Stimulated activated CD8-positive, alpha-beta memory T cell treated with anti-CD3 and anti-CD28 coated beads, Interleukin-2, amount 100 ng/mL, for 1 hour (primary cell): ENCODE measurements at places on chromosomes 16 and 17.
A peak's percentile ranks its signal among the peaks of the same experiment; 100 is the strongest.

- DNase-seq = no peak
Observed at GRCh38 chr17:79159926-79160325, 85.3 kb downstream of the ENGASE start.

GRCh38 chr17:72691586-72691985, 400.9 kb downstream of the SLC39A11 start:
- no peak for DNase-seq

- no peak for DNase-seq
Observed at GRCh38 chr17:78585006-78585630, 7.9 kb upstream of the DNAH17 start.

GRCh38 chr17:45146592-45146889, 1.7 kb upstream of the HEXIM1 start:
- DNase-seq = no peak

DNA sequence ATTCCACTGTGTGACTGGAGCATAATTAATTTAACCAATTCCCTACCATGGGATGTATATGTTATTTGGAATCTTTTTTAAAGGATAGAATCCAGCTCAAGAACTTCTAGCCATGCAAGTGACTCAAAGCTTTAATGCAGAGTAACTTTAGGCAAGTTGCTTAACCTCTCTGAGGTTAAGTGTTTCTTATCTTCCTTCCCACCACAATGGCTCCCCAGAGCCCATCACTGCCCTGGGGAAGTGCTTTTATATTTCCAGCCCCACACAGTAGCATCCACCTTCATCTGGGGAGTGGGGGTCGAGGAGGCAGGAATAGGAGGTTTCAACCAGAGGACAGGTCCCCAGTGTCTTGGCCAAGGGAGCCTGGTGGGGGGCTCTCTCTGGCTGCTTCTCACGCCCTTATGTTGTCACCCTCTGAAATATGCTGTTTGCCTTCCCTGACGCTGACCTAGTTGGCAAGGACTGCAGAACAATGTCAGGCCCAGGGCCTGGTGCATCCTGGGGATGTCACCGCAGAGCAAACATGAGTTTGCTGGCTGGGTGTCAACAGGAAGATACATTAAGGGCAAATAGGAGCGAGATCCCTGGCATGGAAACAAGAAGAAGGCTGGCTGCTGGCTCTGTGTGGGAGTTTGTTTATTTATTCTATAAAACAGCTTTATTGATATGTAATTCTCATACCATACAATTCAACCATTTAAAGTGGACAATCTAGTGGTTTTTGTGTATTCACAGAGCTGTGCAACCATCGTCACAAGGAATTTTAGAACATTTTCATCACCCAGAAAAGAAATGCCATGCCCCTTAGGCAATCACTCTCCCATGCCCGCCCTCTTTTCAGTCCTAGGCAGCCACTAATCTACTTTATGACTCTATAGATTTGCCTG, 46.6 kb upstream of the WSB1 start:
- DNase-seq = no peak

DNA sequence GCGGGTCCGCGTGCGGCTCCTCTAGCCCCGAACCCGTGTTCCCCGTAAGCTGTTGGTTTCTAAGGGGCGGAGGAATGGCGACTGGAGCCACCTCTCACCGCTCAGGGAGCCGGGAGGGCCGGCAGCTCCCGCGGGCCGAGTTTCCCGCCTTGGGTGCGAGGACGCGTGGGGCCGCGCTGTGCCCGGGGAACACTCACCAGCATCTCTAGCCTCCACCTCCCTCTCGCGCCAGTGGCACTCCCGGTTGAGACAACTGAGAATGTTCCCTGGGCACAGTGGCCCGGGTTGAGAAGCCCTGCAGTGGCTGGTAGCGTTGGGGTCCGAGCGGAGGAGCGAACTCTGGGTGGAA, 560 bp downstream of the TELO2 start:
- DNase-seq = no peak

- DNase-seq = no peak
Observed at GRCh38 chr17:34720760-34721159, 141.4 kb downstream of the TMEM132E start.

DNA sequence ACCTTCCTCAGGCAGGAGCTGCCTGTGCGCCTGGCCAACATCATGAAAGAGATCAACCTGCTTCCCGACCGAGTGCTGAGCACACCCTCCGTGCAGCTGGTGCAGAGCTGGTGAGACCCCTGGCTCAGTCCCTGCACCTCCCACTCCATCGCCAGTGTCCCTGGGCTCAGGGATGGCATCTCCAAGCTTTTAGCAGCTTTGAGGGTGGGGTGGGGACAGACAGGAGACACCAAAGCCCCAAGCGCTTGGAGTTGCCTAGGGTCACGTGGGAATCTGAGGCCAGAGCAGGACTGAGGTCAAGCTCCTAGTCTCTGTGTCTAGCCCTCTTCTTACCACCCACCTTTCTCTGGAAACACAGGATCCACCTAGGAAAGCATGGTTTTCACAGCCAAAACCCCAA, 2.3 kb downstream of the PDK2 start:
- DNase-seq = no peak

GRCh38 chr17:17070931-17071330, 28.7 kb downstream of the MPRIP start:
- DNase-seq = no peak

GRCh38 chr16:12900599-12901203, 697 bp upstream of the SHISA9 start:
- no peak for DNase-seq

DNA sequence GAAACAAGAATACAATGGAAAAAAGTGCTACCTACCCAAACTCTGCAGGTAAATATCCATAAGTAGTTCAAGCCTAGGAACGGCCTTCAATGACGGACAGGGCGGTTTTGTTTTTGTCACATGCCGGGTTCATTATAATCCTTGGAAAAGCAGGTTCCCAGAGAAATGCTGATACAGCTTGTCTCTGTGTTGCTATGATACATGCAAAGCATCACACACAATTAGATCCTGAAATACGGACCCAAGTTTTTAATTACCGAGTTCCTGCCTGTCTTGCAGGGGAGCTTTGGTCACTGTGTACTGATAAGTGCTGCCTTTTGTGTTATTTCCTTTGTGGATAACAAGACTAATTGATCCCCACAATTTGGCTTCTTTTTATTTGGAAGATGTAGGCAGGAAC, 217.4 kb downstream of the HAPSTR1 start:
- no peak for DNase-seq

- DNase-seq = no peak
Observed at GRCh38 chr16:14335297-14335696, 264.2 kb downstream of the MRTFB start.

GRCh38 chr16:17333229-17333628, 137.5 kb downstream of the XYLT1 start:
- no peak for DNase-seq

- no peak for DNase-seq
Observed at GRCh38 chr16:2328428-2328827, 12.1 kb downstream of the ABCA3 start.

DNA sequence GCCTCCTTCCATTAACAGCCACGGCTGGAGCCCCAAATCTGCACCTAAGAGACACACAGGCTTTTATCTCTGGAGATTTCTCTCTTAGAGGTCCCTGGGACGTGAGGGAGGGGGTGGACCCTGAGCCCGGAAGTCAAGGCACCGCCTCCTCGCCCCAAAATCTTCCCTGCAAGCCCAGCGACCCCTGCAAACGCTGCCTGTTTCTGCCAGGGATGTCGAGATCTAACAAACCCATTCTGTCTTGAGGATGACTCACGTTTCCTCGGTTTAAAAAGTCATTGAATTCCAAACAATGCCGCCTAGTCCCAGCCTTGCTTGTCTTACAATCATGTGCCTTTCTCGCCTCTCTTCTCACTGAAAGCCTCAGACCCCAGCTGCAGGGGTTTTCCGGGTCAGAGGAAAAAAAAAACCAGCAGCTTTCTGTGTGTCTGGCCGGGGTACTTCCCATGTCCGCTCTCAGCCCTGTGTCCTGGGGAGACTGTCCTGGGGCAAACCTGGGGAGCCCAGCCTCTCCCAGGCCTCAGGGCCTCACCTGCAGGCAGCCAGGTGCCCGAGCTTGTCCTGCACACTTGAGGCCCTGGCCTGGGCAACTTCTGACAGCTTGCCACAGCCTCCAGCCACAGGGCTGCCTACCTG, 15.4 kb downstream of the ARL2BP start:
- DNase-seq = no peak

DNA sequence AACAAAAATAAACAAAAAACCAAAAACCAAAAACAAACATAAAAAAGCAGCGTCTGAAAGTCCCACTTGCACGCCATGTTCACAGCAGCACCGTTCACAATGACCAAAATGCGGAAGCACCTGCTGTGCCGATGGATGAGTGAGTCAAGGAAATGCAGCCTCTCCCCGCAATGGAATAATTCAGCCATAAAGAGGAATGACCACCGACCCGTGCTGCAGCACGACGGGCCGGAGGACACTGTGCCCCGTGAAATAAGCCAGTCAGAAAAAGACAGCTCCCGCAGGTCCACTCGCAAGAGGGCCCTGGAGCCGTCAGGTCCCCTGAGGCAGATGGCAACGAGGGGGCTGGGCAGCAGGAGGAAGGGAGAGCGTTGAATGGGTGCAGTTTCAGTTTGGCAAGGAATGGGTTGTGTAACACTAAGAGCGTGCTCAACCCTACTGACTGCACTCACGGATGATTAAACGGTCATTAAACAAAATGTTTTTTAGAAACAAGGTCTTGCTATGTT, 5.1 kb downstream of the CLCN7 start:
- no peak for DNase-seq

DNA sequence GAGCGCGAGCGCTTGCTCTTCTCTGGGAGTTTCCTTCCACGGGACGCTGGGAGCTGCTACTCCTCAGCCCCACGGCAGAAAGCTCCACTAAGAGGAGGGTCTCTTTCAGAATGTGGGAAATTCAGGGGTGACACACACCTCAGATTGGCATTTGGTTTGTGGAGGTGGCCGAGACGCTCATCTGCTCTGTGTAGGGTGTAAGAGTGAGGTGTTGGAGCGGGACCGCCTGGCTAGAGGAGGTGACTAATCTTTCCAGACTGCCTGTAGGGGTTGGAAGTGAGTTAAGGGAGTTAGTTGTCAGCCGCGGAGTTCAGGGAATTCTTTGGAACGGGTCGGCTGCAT, 735 bp downstream of the PSMD11 start:
- peak; percentile 4 for DNase-seq

DNA sequence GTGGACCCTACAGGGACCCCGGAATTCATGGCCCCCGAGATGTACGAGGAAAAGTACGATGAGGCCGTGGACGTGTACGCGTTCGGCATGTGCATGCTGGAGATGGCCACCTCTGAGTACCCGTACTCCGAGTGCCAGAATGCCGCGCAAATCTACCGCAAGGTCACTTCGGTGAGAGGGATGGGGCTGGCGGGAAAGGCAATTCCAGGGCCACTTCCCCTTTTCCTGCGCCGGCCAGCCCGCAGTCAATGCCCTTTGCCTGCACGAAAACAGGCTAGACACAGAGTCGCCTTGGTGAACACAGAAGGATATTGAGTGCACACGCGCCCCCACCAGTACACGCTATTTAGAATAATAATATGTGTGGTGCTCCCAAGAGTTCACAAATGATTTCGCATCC, 4.0 kb downstream of the WNK4 start:
- no peak for DNase-seq

- DNase-seq = no peak
Observed at GRCh38 chr16:28292731-28293600, 641 bp downstream of the SBK1 start.

DNA sequence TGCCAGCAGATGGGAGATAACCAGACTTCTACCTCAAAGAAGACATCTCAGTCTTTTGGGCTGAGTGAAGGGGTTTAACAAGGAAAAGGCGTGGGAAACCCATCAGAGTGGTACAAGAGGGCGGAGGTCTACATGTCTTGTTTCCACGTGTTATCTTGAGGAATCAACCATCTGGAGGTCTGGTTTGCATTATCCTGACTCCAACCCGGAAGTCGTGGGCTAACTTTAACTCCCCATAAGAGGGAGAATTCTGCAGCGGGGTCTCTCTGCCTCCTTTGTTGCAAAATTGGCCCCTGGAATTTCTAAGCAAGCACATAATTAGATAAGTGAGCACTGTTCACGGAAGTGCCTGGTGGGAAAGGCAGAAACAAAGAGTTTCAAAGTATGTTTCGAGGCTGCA, 398.7 kb upstream of the C16orf82 start:
- no peak for DNase-seq

GRCh38 chr16:46793841-46794240, 37.1 kb downstream of the C16orf87 start:
- no peak for DNase-seq

DNA sequence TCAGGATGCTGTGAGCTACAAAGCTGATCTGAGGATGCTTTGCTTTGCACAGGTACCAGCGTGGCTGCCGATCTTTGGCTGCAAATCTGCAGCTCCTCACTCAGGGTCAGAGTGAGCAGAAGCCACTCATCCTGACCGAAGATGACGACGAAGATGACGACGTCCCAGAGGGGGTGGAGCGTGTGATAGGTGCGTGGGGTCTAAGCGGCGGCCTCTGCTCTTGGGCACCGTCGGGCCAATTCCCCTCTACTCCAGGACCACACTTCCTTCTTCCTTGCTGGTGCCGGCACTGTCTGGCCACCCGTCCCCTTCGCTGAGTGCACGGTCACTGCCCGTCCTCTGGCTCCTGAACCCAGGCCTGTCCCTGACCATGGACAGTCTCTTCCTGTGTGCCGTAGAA, 34.0 kb downstream of the ZNF750 start:
- no peak for DNase-seq

DNA sequence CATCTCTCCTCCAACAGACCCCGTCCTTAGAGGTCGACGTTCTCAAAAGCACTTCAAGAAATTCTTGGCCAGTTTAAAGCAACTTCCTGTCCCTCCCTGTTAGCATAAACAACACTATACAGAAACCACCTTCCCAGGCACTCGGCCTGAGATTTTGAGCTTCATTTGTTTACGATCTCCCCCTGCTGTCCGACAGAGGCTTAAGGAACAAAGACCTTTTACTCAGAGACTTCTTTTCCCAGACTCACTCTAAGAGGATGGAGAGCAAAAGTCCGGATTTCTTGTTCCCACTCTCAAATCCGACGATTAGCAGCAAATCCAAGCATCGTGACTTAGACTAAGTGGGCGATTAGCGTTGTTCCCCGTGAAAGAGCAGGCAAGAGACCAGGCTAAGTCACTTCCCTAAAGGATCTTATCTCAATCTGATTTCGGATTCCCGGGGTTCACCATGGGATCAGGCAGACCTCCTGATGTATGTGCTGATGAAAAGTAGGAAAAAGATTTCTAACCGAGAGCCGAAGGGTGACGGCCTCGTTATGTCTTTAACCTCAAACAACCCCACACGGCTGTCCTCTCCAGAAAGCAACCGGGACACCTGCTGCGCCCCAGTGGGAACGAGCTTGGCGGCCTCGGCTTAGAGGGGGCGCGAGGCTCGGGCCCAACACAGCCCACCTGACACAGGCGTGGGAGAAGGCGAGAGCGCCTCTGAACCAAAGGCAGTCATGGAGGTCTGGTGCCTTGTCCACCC, 598 bp downstream of the INPP5K start:
- no peak for DNase-seq

GRCh38 chr17:66730461-66730923, 104.4 kb upstream of the CACNG5 start:
- DNase-seq = no peak

- no peak for DNase-seq
Observed at GRCh38 chr17:65323049-65323448, 185.9 kb downstream of the RGS9 start.

- no peak for DNase-seq
Observed at GRCh38 chr16:19138601-19139000, 24.8 kb downstream of the ITPRIPL2 start.
